NCI-H1436 (cell line): ENCODE measurements at places on chromosomes 2 and 18.

GRCh38 chr18:10121786-10122515 is 208.1 kb downstream of the VAPA start:
- DNase-seq: peak; percentile 73

DNA sequence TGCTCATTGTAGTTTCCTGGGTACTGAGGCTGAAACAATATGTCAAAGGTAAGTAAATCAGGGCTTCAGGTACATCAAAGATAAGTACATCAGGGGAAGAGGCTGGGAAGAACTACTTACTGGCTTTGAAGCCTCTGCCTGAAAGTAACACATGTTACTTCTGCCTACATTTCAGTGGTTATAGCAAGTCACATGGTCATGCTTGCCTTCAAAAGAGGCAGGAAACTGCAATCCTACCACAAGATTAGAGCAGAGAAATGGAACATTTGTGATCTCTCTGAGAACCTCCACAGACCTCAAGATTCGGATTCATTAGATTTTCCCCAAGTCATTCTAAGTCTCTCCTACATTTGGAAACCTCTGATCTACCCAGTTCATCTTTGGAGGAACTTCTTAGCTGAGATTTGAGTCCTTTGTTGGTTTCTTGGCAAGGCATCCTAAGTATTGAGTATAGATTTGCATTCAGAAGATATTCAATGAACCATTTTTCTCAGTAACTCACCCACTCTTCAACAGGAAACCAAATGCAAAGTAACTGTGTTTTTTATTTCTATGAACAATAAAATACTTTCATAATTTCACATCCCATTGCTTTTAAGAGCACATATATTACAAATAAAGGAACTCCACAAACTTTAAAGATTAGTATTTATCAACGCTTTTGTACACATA is 48.5 kb upstream of the CCDC195 start:
- no peak for DNase-seq

- DNase-seq: no peak
These were observed 1141.8 kb downstream of the RPIA start for GRCh38 chr2:89833116-89833779.

DNA sequence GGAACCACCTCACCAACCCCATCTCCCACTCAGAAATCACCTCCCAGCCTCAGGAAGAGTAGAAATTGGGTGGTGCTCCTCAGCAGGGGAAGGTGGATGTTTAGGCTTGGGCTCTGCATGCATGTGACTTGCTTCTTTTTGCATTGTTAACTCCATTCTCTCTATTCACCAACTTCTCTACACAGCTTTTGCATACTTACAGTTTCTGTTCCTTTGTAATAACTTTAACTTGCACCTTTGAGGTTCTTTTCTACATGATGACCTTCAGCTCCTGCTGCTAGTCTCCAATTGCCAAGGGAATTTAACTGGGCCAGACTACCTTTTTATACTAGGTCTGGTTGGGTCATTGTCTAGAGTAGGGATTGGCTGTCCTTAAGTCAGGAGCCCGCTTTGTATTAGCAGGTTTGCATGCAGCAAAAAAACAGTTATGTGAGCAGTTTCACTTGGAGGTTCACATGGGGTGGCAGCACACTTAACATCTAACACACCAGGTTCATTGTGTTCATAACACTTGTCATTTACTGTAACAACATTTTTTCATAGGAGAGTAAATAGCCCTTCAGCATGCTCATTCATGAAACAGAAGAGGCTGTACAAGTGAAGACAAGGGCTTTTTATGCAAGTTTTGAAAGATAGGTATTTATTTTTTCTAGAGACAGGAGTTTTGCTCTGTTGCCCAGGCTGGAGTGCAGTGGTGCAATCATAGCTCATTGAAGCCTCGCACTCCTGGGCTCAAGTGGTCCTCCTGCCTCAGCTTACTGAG is 12.0 kb downstream of the MRPL35 start:
- no peak for DNase-seq

DNA sequence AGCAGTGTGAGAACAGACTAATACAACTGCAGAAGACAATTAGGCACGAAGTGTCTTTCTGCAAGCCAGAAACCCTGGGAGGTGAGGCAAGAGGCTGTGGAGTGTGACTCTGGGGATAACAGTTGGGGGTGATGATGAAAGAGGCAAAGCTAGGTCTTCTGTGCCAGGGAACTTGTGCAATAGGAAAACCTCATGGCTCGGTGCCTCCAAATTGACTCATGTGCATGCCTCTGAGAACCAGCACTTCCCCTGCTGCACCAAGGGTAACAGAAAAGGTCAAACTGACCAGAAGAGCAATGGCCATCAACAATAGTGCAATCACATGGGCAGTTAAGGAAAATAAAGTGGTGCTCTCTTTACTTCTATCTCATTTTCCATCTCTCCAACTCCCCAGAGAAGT is 136.4 kb downstream of the SCG2 start:
- no peak for DNase-seq
